ENCODE measurements at places on chromosomes 16 and 17.

GRCh38 chr17:80294653-80295052, 34.0 kb downstream of the RNF213 start:
- H3K36me3 ChIP-seq, result peaks cover 68% of the 10 kb centered on the region
- no peak for DNase-seq
- H3K27ac ChIP-seq, result no peak overlapping the region
- no peaks in the 10 kb centered on the region for H3K4me1 ChIP-seq

- no peak overlapping the region for H3K4me3 ChIP-seq
- H3K36me3 ChIP-seq, result peaks cover 31% of the 10 kb centered on the region
- no peak overlapping the region for H3K27ac ChIP-seq
- DNase-seq, result no peak
- no peaks in the 10 kb centered on the region for H3K4me1 ChIP-seq
Measured at GRCh38 chr17:54536306-54536705, 364.3 kb upstream of the TOM1L1 start.

- peaks cover 11% of the 10 kb centered on the region for H3K4me1 ChIP-seq
- no peaks in the 10 kb centered on the region for H3K36me3 ChIP-seq
- no peak for DNase-seq
- H3K27me3 ChIP-seq, result peaks cover 5% of the 10 kb centered on the region
- peak overlapping the region; percentile 87 for H3K4me3 ChIP-seq
Measured at GRCh38 chr17:48100160-48100559, 1.1 kb downstream of the CBX1 start.

- H3K4me3 ChIP-seq, result no peak overlapping the region
- no peaks in the 10 kb centered on the region for H3K4me1 ChIP-seq
- H3K27ac ChIP-seq, result no peak overlapping the region
Measured at GRCh38 chr16:854808-855410, 54.4 kb upstream of the GNG13 start.

Measured in WTC11 (cell line).